Ecto neural progenitor cell (in vitro differentiated cells): ENCODE measurements at places on chromosomes 16 and 17.
A peak's percentile ranks its signal among the peaks of the same experiment; 100 is the strongest.

GRCh38 chr16:48596326-48596725 is 13.7 kb downstream of the N4BP1 start:
- DNase-seq: no peak

DNA sequence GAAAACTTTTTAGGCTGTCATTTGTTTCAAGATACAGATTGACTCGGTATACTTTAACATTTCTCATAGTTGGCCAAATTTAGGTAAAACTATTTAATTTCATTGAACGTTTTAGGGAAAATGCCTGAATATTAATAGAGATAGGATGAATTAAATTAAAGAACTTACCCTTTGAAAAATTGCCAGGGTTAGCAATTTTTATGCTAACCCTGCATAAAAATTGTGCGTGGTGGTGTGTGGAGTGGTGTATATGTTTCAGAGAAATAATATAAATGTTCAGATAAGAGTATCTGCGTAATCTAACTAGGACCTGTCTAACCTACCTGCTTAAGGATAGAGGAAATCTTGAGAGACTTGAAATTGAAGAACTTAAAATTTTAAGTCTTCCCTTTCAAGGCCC is 21.4 kb downstream of the NF1 start:
- DNase-seq: no peak

GRCh38 chr16:57699899-57700298 is 5.3 kb downstream of the DRC7 start:
- DNase-seq: no peak

DNA sequence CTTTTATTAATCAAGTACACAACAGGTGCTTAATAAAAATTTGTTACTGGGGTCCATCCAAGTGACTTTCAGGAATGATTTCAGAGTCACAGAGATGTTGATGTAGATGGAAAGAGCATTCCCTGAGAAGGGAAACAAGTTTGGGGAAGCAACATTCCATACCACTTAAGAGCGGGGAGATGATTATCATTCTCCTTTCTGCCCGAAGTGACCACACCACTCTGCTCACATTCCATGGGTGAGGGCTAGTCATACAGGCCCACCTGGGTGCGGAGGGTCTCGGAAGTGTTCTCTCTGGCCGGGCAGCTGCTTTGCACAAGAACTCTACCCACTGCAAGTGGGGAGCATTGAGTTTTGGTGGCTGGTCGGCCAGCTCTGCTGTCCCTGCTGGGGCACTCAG is 231.4 kb downstream of the SNX29 start:
- no peak for DNase-seq

DNA sequence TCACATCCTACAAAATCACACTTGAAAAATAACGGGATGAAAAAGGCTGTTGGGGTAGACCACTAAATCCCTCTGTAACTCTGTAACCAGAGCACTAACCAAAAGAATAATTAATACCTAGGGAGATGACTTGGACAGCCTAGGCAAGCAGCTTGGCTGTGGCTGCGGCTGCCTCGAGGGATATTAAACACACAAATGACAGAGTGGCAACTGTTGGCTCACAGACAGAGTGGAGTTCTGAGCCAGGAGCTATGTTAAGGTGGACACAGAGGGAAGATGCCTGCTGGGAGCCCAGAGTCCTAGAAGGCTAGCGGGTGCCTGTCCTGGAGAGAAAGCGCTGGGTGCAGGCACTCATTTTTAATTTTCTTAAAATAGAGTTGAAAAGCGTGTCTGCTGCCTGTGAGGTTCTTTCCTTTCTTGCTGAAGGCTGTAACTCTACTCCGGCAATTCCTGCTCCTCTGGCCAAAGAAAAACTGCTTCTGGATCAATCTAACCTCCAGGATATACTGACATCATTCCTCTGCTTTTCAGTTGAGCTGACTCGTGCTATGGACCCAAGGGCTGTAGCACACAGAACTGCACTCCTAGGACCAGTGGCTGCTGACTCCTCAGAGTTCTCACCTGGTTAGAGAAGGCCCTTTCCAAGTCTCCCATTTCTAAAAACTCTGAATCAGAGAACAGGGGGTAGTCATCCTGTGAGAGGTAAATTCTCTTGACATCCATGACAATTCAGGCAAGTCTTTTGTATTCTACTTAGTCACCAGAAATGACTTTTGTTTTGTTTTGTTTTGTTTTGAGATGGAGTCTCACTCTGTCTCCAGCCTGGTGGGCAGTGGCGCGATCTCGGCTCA is 147.9 kb downstream of the STX8 start:
- DNase-seq: no peak

GRCh38 chr17:4584101-4584916 is at the start of gene SMTNL2:
TSS of gene SMTNL2 (plus strand) at chr17:4584529. CDS start at chr17:4584606, 77 bp downstream.
- DNase-seq: peak; percentile 83

DNA sequence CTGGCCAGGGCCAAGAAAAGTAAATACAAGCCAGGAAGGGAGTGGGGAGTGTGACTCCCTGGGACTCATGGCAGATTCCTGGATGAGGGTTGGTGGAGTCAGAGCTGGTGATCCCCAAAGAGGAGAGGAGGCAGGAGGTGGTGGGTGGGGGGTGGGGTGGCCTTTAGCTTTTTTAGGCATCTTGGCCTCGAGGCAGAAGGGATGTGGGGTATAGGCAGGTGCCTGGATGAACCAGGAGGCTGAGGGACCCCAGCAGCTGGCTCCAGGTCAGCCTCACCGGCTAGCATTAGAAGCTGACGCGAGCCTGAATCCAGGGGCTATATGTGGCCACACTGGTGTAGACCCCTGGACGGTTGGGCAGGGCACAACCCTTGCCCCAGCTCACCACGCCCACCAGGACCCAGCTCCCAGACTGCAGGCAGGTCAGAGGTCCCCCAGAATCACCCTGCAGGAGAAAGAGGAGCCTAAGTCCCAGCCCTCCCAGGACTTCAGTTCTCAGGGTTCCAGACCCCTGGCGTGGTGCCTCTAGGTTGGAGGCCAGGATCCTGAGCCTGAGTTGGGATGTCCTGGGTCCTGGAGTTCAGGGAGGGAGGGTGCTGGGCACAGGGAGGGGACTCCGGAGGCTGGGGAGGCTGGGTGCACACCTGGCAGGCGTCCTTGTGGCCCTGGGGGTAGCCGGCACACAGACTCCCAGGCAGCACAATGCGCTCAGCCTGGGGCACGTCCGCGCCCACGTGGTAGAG is 2.8 kb downstream of the PRSS33 start:
- DNase-seq: no peak

- DNase-seq: no peak
Observed at GRCh38 chr17:40490289-40490853, 11.1 kb downstream of the TNS4 start.

- DNase-seq: no peak
Observed at GRCh38 chr16:57762365-57763040, 26.9 kb downstream of the KATNB1 start.

DNA sequence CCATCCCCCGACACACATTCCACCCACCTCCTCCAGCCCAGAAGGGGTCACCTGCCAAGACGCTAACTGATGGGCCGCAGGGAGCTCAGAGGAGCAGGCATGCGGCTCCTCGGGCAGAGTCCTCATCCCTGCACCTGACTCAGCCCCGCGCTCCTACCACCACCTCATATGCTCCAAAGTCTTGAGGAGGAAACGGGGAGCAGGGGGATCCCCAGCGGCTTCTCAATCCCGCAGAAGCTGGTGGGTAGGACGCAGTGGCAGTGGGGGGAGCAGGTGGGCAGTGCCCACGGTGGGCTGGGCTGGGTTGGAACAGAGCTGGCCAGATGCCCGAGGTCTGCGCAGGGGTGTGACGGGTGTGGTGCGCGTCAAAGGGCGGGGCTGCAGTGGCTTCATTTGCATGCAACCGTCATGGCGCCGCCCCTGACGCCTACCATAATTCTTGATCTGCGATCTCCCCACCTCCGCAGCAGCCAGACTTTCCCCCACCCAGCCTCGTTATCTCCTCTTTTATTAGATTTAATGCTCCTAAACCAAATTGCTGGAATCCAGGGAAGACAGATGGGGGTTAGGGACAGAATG is 39.0 kb upstream of the EMP2 start:
- DNase-seq: peak; percentile 69

GRCh38 chr16:7979448-7980132 is 610.7 kb downstream of the TMEM114 start:
- no peak for DNase-seq

DNA sequence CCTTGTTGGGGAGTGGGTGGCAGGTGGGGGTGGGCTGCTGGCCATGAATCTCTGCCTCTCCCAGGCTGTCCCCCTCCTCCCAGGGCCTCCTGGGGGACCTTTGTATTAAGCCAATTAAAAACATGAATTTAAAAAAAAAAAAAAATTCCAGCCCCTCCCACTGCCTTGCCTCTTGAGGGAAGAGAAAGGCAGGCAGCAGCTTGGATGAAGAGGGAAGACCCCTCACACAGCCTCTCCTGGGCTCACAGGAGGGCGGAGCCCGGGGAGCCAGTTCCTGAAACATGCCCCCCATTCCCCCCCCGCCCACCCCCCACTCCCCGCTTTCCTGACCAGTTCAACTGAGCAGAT is 1.8 kb upstream of the TCAP start:
- no peak for DNase-seq

GRCh38 chr17:80986816-80987475 is 4.7 kb upstream of the CHMP6 start:
- no peak for DNase-seq

DNA sequence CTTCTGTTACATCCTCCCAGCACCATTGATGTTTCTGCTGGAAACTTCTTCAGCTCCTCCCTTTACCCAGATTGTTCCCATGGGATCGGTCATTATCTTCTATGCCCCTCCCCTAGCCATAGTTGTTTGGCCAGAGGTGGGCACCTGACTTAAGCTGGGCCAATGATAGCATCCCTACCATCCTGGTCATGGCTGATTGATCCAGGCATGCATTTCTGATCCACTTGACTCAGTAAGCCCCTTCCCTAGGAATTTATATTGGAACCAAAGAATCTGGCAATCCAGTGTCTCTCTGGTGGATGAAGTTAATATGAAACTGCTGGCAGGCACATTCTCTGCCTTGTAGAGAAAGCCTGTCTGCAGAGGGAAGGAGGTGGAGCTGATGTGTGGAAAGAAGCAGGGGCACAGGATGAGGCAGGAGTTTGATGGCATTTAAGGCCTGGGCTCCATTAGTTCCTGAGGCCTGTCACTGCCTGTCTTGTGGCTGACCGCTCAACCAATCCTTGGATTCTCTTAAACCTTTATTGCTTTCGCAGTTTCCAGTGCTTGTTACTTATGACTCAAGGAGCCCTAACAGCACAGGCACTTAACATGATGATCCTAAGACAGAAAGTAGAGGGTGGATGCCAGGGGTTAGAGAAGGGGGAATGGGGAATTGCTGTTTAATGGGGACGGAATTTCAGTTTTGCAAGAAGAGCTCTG is 152.4 kb downstream of the ABCC12 start:
- peak; percentile 59 for DNase-seq

GRCh38 chr17:1484676-1485422 is 7.6 kb downstream of the MYO1C start:
- peak; percentile 89 for DNase-seq

DNA sequence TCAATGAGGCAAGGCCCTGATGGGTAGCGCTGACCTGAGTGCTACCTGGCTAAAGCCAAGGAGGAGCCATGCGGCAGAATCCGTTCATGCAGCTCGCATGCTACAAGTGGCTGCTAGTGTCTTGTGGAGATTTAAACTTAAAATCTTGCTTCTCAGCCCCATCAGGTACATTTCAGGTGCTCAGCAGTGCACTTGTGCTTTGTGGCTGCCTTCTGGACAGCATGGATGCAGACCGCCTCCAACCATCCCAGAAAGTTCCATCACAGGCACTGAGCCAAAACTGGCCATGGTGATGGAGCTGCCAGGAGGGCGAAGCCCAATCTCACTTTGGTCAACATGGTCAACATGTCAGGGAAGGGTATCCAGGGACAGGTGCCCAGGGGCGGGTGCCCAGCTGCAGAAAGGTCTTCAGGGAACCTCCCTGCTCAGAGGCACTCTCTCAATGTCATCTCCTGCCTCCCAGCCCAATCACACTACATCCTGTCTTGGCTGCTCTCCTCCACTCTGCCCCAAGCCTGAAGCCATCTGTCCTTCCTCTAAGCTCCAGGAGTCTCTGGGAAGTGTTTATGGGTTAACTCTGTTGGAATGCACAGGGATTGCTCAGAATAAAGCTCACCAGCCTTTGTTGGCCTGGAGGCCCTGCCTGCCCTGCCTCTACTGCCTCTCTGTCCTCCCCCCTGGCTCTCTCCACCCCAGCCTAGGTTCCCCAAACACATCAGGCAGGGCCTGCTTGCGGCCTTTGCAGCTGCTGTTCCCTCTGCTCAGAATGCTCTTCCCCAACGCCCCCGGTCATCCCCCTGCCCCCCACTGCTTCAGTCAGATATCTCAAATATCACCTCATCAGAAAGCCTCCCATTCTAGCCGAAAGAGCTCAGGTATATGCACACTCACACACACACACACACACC is 18.3 kb upstream of the TNFRSF13B start:
- DNase-seq: peak; percentile 49

DNA sequence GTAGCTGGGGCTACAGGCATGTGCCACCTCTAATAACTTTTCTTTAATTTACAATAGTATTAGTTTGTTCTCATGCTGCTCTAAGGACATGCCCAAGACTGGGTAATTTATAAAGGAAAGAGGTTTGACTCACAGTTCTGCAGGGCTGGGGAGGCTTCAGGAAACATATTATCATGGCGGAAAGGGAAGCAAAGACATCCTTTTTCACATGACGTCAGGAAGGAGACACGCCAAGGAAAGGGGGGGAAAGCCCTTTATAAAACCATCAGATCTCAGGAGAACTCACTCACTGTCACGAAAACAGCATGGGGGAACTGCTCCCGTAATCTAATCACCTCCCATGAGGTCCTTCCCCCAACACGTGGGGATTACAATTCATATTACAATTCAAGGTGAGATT is 18.3 kb downstream of the IL4R start:
- DNase-seq: no peak

DNA sequence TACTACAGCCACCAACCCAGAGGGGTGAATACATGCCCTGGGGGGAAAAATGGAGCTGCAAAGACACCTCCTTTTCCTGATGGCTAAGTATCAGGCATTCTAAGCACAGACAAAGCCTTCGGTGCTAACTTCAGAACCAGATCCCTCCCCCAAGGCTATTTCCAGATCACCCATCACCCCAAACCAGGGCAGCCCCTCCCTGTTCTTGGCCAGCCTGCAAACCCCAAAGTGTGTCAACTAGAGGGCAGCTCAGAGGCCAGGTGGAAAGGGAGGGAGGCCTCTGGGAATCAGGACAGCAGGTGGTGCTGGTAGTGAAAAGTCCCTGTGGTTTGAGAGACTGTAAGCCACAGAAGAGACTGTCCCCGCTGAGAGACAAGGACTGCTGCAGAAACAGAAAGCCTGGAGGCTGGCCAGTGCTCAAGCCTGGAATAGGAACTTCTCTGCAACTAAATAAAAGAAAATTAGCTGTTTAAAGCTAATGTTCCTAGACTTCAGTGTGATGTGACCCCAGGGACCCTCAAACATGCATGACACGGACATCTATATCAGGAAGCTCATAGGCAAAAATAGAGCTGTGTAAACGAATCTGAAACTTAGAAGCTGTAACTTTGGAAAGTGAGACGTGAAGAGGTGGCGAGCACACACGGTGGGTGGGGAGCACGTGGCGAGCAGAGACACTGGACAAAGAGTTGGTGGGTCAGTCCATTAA is 9.1 kb downstream of the TUBG1 start:
- DNase-seq: peak; percentile 68
